ENCODE measurements at places on chromosomes 11 and 22. TPM values are rescaled to one million over a fixed set of nuclear protein-coding genes. Genes with fewer than 3 reads are reported as not detected.

FJX1 gene
- 42.9 TPM for total RNA-seq

LRRC32 gene
- 2.0 TPM for total RNA-seq

LUZP2 gene
- total RNA-seq = not detected

CTSW gene
- not detected for total RNA-seq

All from myocyte (in vitro differentiated cells).